Fibroblast of villous mesenchyme (primary cell): ENCODE measurements at places on chromosomes 2 and 18. TPM values are rescaled to one million over a fixed set of nuclear protein-coding genes. Genes with fewer than 3 reads are reported as not detected.
A peak's percentile ranks its signal among the peaks of the same experiment; 100 is the strongest.

- DNase-seq, result no peak
Observed at GRCh38 chr2:39542523-39542922, 105.4 kb upstream of the MAP4K3 start.

Gene MRPL44
- total RNA-seq, result 22.9 and 32.0 TPM in 2 replicates

DNA sequence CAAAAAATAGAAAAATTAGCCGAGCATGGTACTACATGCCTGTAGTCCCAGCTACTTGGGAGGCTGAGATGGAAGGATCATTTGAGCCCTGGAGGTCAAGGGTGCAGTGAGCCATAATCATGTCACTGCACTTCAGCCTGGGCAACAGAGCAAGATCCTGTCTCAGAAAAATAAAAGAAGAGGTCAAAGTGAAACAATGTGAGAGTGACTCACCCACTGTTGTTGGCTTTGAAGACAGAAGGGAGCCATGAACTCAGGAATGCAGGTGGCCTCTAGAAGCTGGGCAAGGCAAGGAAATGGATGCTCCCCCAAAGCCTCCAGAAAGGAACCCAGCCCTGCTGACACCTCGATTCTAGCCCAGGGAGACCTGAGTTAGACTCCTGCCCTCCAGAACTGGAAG lies 3.7 kb upstream of the TMEM214 start:
- DNase-seq, result no peak

GRCh38 chr2:126657148-126657635 lies 1.2 kb downstream of the GYPC start:
- peak; percentile 99 for DNase-seq

GRCh38 chr2:83172841-83173240 lies 1286.2 kb downstream of the SUCLG1 start:
- DNase-seq, result peak; percentile 2

DNA sequence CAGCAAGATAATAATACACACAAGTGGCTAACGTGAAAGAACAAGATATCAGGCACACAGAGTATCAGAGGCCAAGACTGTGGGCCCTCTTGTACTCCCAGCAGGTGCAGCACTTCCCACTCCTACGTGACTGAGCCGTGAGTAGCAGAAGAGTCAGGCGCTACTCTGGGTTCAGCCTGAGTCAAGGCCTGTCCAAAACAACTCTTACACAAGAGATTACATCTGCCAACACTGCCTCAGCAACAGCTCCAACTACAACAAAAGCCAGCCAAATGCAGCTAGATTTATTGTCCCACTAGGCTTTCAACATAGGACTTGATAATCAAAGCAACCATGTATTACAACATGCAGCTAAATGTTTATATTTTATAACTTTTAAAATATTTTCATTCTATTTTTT lies 56.2 kb downstream of the ITSN2 start:
- DNase-seq, result peak; percentile 93

Gene FAP
- total RNA-seq, result 207 and 223 TPM in 2 replicates

DNA sequence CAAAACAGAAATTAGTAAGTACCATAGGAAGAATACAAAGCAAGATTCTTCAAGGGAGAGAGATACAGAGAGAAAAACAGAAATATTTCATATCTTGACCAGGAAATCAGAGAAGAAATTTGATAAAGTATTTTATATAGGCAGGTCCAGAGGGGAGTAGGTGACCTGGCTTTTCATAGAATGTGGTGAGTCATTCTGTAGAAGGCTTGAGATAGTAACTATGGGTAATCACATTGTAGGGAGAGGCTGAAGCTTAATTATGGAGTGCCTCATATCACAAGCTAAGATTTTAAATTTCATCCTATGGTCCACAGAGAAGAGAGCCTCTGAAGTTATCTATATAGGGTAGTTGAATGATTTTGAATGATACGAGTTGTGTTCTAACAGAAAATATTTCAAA lies 195.0 kb upstream of the CYRIA start:
- DNase-seq, result no peak

- peak; percentile 20 for DNase-seq
Observed at GRCh38 chr2:100417711-100418124, 250 bp upstream of the CHST10 start.

DNA sequence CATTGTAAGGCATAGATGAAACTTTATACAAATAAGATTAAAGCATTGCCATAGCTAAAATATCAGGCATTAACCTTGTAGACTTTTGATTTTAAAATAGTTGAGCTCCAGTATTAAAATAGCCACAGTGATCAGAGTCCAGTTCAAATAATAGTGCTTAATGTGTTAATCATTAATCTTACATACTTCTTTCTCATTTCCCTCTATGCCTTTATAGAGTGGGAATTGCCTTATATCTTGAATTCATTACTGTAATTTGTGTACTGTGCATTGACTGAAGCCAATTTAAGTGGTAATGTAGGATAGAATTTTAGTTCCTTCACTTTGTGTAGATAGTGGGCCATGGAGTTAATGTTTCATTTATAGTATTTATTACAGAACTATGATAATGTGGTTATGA lies 549.2 kb upstream of the VWC2L start:
- DNase-seq, result no peak

GRCh38 chr2:147679955-147680531 lies 164.8 kb upstream of the ACVR2A start:
- no peak for DNase-seq

Gene LIMS4
- 27.2 and 37.7 TPM in 2 replicates for total RNA-seq

- no peak for DNase-seq
Observed at GRCh38 chr2:234986876-234987720, 35.3 kb downstream of the SH3BP4 start.

- no peak for DNase-seq
Observed at GRCh38 chr2:135985826-135986393, 484 bp upstream of the DARS1 start.
